NCI-H226 (cell line): ENCODE measurements at places on chromosomes 13 and 19.

DNA sequence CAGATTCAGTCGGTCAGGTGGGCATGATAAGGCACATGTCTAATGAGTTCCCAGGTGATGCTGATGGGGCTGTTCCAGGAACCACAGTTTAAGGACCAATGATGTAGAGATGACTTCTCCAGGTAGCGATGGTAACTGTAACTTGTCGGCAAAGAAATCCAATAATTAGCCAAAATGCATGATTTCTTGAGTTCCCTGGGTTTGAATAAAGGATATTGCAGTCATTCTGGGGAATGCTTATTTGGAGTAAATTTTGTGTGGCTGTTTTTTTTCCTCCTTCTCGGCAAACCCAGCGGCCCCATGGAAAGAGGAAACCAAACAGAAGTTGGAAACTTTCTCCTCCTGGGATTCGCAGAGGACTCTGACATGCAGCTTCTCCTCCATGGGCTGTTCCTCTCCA lies at the start of gene OR7C2:
OR7C2 (plus strand) TSS at position 301 of the 400 bp plus-strand sequence; CDS start at position 301, 0 bp downstream.
- DNase-seq: no peak

GRCh38 chr19:11261431-11261970 lies 823 bp downstream of the DOCK6 start:
- DNase-seq: no peak

DNA sequence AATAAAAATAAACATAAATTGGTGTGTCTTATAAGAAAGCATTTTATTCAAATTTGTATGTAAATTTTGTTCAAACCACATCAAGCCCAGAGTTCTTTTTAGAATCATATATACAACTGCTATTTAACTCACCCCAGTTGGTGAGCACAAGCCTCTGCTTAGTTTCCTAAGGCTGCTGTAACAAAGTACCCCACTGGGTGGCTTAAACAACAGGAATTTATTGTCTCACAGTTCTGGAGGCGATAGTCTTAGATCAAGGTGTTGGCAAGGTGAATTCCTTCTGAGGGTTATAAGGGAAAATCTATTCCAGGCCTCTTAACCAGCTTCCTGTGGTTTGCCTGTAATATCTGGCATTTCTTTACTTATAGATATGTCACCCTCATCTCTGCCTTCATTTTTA lies 1133.5 kb downstream of the OLFM4 start:
- no peak for DNase-seq

DNA sequence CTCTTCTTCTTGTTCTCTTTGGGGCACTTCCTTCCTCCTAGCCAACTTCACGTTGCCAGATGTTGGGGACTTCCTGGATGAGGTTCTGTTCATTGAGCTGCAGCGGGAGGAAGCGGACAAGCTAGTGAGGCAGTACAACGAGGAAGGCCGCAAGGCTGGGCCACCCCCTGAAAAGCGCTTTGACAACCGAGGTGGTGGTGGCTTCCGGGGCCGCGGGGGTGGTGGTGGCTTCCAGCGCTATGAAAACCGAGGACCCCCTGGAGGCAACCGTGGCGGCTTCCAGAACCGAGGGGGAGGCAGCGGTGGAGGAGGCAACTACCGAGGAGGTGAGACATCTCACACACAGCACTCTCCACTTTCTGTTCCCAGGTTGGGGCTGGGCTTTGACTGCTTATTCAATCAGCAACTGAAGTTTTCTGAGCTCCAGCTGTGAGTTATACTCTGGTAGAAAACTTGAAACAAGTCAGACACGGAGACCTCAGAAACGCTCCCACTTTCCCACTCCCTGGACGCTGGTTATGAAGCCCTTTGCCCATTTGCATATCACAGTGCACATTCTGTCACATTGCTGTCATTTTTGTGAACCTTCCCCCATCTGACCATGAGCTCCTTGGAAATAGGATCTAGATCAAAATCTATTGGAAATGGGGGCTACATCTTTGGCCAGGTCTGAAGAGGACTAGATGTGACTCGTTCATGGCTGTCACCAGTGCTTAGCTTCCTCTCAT lies 7.2 kb upstream of the CCDC97 start:
- no peak for DNase-seq

GRCh38 chr13:22538400-22538799 lies 642.4 kb upstream of the SGCG start:
- DNase-seq: no peak

GRCh38 chr13:33758113-33758512 lies 59.8 kb upstream of the RFC3 start:
- DNase-seq: no peak

- peak; percentile 69 for DNase-seq
These were observed 647.1 kb upstream of the SLITRK6 start for GRCh38 chr13:86446311-86446710.
